ENCODE measurements at places on chromosomes 1 and 21. TPM values are rescaled to one million over a fixed set of nuclear protein-coding genes. Genes with fewer than 3 reads are reported as not detected.

DNA sequence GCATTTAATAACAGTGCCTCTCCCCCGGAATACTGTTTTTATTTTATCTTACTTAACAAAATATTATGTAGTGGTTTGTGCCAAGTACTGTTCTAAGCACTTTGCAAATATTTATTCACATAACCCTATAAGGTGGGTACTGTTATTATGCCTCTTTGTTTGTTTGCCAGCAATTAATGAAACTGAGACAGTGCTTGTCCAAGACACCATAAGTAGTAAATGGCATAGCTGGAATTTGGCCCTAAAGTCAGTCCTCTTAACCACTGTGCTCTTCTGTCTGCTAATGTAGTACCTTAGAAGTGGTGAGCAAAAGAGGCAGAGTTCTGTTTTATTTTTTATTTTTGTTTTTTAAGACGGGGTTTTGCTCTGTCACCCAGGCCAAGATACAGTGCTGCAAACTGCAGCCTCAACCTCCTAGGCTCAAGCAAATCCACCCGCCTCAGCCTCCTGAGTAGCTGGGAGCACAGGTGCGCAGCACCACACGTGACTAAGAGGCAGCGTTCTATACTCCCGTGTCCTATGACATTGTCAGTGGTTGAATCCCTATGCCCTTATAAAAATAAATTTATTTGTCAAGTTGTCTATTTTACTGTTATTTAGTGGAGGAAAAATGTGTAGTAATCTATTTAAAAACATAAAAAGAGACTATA, 165.8 kb downstream of the CLEC20A start:
- DNase-seq: no peak

DNA sequence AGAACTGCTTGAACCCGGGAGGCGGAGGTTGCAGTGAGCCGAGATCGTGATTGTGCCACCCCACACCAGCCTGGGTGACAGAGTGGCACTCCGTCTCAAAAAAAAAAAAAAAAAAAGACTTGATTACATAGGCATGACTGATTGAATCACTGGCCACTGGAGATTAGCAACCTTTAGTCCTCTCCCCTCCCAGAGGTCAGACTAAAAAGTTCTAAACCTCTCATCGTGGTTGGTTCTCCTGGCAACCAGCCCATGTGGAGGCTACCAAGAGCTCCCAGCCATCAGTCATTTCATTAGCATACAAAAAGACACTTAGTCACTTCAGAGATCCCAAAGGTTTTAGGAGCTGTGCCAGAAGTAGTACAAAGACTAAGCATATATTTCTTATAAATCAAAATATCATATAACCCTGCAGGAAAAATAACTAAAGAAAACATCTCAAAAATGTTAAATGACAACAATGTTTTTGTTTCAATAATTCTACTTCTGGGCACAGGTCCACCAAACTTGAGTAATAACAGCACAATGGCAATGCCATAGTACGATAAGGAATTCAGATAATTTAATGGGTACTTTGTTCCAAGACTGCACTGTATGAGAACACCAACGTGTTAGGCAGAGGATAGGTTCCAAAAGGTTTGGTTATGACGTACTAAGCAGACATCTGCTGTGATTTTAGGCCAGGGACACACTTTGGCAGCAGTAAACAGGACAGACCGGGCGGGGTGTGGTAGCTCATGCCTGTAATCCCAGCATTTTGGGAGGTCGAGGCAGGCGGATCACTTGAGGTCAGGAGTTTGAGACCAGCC, 18.1 kb downstream of the USP48 start:
- DNase-seq: peak; percentile 46

DNA sequence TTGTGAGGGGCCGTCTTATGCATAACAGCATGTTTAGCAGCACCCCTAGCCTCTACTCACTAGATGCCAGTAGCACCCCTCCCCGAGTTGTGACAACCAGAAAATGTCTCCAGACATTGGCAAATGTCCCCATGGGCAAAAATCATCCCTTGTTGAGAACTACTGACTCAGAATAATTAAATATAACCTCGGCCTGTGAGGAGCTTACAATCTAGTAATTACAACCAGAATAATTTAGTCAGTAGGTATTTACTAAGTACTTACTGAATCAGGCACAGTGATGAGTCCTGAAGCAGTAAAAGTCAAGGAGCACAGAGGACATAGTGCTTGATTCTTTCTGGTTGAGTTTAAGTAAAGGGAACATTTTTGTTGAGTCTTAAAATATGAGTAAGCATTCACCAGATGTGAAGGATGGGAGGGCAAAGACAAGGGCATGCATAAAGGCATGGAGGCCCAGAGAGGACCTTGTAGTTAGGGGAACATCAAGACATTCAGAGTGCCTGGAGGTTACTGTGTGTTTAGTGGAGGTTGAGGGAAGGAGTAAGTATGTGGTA, 44.1 kb upstream of the KCNQ4 start:
- no peak for DNase-seq

- no peak for DNase-seq
Measured at GRCh38 chr1:215416497-215416896, 150.6 kb upstream of the KCTD3 start.

Gene GNAI3
- polyA plus RNA-seq: 3.1 TPM

Gene HCN3
- 1.1 TPM for polyA plus RNA-seq

Measured in stomach (tissue), 19 donors.